ENCODE measurements at places on chromosomes 11 and 22.

- DNase-seq = no peak
These were observed 2.9 kb upstream of the ABCC8 start for GRCh38 chr11:17479284-17480214.

GRCh38 chr11:13928566-13929251 lies 33.8 kb upstream of the SPON1 start:
- no peak for DNase-seq

GRCh38 chr22:46914481-46914880 lies 152.0 kb downstream of the TBC1D22A start:
- no peak for DNase-seq

GRCh38 chr22:30564045-30564760 lies 10.3 kb downstream of the GAL3ST1 start:
- DNase-seq = no peak

GRCh38 chr11:48182860-48183526 lies 33.6 kb upstream of the OR4B1 start:
- DNase-seq = no peak

DNA sequence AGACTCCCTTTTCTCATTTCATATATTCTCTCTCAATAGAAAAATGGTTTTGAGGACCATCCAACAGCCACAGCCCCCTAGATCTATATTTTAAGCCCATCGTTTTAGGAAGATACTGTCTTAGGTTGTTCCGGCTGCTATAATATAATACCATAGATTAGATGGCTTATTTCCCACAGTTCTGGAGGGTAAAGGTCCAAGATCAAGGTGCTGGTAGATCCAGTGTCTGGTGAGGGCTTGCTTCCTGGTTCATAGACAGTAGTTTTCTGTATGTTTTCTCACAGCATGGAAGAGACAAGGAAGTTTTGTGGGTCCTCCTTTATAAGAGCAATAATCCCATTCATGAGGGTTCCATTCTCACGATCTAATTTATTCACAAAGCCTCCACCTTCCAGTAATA lies 215.1 kb downstream of the AASDHPPT start:
- no peak for DNase-seq

DNA sequence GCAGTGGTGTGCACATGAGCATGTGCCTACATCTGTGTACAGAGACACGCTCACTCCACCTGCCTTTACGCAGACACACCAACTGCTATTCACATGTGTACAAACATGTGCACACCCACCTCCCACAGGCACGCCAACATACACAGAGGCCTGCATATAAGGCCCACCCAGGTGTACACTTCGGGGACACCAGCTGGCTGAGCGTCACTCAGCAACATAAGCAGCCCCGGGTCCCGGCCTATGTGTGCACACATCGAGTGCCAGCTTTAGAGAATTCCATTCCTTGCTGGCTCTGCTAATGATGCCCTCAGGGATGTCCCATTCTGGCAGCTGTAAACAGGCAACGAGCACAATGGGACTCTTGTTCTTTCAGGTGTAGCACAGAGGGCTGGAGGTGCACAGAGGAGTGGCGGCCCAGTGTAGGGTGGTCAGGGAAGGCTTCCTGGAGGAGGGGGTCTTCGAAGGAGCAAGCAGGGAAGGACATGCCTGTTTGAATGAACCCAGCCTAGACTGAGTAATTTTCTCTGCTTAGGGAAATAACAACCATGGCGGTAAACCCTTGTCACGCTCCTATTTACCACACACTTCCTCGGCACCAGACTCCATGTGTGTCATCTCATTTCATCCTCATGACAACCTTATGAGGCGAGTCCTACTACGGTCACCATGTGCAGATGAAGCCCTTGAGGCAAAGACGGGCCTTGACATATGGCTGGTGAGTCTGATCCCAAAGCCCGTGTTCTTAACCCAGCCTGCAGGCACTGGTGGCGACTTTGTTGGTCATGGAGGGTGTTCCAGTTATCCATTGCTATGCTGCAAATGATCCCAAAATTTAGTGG lies 35.1 kb downstream of the RPL3 start:
- DNase-seq = no peak

Measured in activated T-cell treated with anti-CD3 and anti-CD28 coated beads for 1 hour (primary cell).